ENCODE measurements at places on chromosomes 4 and X. TPM values are rescaled to one million over a fixed set of nuclear protein-coding genes. Genes with fewer than 3 reads are reported as not detected.

Gene SHISA3
- total RNA-seq = not detected

Gene HHIP
- 1.7 TPM for total RNA-seq

Gene SLC2A9
- total RNA-seq = 0.43 TPM

Gene SMIM10L2A
- under 0.01 TPM for total RNA-seq

Gene OPN1MW3
- not detected for total RNA-seq

Gene TLR8
- total RNA-seq = not detected

Gene AGTR2
- not detected for total RNA-seq
